AG04450 (cell line): ENCODE measurements at places on chromosomes 1 and 21. TPM values are rescaled to one million over a fixed set of nuclear protein-coding genes. Genes with fewer than 3 reads are reported as not detected.

- no peak for DNase-seq
Observed at GRCh38 chr1:114178936-114179335, 25.3 kb upstream of the SYT6 start.

DNA sequence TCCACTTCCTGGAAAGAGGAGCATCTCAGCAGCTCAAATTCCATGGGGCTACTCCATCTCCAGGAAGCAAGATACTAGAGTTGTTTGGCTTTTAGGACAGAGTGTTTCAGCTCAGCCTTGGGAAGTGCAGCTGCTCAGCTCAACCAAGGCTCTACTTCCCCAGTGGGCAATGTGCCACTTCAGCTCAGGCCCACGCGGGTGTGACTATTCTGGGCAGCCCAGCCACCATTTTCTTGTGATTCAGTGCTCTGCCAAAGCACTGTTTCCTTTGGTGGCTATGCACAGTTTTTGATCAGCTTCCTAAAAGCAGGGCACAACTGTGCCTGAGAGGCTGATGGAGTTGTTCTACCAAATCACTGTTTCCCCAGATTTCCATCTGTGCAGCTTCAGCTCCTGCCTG is 1104.9 kb upstream of the TMPRSS15 start:
- no peak for DNase-seq

RNPC3 gene
- 12.9 and 18.3 TPM in 2 replicates for polyA plus RNA-seq

IFNLR1 gene
- not detected in 2 replicates for polyA plus RNA-seq

- no peak for DNase-seq
Observed at GRCh38 chr1:239600588-239600987, 214.2 kb downstream of the CHRM3 start.

- DNase-seq = no peak
Observed at GRCh38 chr1:235599536-235599935, 50.0 kb downstream of the GNG4 start.

LCE3D gene
- not detected in 2 replicates for polyA plus RNA-seq

CFHR4 gene
- not detected in 2 replicates for polyA plus RNA-seq

- no peak for DNase-seq
Observed at GRCh38 chr1:44275296-44275962, 62.2 kb downstream of the DMAP1 start.

NMNAT1 gene
- 15.8 and 16.4 TPM in 2 replicates for polyA plus RNA-seq

SPRR1A gene
- polyA plus RNA-seq = not detected in 2 replicates

- no peak for DNase-seq
Observed at GRCh38 chr1:245094092-245094491, 60.7 kb upstream of the KIF26B start.

ATP13A2 gene
- polyA plus RNA-seq = 5.6 and 8.8 TPM in 2 replicates

GRCh38 chr1:53316766-53317581 is 10.9 kb downstream of the LRP8 start:
- DNase-seq = no peak

DNA sequence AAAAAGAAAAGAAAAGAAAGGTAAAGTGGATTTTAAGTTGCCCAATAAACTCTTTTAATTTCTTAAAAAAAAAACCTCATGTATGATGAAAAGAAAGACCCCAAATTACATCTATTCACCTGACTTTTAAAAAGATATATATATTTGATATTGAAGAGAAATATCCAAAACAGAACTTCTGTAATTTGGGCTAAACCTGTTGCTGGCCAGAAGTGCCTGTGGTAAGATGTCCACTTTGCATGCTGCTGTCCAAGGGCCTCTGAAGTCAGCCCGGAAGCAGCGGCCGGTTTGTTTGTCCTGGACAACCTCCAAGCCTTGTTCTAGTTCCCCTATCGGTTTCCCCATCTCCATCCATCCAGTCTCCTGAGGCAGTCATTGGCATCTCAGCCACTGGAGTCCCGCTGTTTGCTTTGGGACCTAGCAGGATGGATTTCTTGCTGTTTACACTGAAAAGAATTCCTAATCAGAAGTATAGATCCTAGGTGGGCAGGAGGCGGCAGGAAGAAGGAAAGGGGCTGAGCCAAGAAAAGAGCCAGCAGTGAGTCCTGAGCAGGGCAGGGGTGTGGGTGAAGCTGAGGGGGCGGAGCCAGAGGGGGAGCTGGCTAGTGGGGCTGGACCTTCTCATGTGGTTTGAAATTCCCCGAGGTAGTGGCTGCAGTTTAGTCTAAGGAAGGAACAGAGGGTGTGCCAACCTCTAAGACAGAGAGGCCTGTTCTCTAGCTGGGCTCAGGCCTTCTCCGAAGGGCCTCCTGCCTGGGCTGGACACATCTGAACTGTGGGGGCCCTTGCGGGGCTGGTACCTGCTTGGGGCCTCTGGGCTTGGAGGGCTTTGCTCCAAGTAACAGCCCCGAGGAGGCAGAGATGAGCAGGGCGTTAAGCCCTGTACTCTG is 3.3 kb downstream of the NCMAP start:
- DNase-seq = peak; percentile 34

DNA sequence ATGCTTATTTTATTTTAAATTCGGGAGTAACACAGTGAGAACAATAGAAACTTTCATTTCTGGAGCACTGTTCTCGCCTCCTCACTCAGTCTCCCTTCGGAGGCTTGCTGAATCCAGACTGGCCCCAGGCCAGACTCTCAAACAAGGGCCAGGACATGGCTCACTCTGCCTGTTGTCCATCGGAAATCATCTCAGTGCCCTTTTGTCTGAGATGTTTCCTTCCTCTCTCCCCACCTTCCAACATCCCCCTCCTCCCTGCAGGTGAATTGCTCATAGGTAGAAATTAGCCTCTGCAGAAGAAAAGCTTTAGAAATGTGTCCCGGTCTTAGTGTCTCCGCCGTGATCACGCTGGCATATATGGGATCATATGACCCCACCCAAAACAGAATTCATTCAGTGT is 55.2 kb downstream of the ERG start:
- no peak for DNase-seq

- peak; percentile 90 for DNase-seq
Observed at GRCh38 chr1:2212532-2213491, 15.3 kb upstream of the SKI start.

- DNase-seq = no peak
Observed at GRCh38 chr21:35120631-35121180, 71.6 kb upstream of the RUNX1 start.

DNA sequence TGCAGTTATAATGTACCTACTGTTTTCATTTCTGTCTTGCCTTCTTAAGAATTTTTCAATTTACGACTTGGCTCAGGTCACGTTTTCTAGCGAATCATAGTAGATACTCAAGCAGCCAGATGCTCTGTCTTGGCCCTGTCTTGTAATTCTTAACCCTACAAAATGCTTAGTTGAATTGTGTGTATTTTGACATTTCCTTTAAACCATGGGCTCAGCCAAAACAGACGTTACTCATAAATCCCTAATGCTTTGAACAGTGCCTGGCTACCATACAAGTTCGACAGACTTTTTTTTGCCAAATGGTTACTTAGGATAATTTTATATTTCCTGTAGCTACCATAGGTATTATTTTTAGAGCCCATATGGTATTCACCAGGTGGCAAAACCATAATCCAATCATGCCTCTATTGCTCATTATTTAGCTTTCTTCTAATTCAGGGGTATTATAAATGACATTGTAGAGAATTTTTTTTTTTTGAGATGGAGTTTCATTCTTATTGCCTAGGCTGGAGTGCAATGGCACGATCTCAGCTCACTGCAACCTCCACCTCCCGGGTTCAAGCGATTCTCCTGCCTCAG is 54.3 kb downstream of the KCNK1 start:
- no peak for DNase-seq

DNA sequence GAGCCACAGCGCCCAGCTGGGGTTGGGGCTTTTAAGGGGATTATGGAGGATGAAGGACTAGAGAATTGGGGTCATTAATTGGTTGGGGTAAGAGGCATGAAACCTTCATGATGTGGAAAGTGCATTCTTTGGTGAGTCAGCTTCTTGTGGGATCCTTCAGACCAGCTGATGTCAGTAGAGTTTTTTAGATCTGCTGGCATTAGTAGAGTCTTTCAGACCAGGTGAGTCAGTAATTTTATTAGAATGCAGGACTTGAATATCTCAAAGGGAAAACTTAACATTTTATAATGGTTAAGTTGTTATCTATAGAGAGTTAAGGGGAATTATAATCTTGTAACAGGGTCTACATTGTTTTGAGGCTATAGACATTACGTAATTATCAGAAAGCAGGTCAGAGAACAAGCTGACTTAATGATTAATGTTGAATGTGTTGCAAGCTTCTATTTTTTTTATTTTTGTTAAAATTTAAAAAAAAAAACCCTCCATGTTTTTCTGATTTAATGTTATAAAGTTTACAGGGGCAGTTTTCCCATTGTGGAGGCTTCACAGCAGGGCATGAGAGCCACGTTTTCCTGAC is 160.9 kb upstream of the FMN2 start:
- DNase-seq = no peak
